ENCODE measurements at places on chromosomes 13 and 19.

- DNase-seq: peak; percentile 52
Observed at GRCh38 chr19:38685666-38686529, 38.4 kb downstream of the ACTN4 start.

GRCh38 chr19:19602713-19603324 is 15.7 kb downstream of the PBX4 start:
- no peak for DNase-seq

DNA sequence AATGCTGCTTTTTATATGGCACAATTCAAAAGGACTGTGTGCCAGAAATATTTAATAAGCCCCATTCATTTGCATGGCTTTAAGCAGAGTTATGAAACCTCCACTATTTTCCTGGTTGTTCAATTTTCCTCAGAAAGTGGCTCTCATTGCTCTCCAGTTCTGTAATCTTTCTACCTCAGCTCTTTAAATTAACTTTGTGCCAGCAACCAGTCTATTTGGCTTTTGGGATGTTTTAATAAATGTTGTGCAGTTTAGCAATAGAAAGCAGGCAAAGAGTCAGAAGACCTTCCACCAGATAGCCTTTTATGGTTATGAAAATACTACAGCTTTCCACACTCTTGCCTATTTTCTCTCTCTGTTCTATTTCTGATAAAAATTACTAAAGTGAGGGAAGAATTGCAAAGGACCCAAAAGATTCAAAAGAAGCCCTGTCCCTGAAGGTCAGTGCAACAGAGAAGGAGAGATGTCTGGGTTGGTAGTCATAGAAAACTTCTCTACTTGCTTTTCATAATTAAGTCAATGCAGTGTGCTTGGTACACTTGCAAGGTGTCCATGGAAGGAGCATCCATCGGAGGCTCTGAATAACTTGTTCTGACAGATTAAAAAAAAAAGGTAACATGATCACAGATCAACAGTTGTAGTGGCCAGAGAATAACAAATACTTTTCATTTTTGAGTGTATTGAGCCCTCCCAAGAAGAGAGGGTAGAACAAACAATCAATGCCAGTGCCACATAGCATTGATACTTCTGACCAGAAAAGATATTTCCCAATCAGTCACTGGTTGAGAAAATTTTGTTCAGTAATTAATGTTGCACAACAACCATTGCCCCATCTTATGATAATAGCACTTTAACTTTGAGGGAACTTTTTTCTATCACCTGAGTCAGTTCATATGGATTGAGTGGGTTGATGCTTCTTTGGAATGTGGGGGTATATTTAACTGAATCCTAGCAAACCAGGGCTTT is 48.4 kb upstream of the SPRY2 start:
- peak; percentile 61 for DNase-seq

DNA sequence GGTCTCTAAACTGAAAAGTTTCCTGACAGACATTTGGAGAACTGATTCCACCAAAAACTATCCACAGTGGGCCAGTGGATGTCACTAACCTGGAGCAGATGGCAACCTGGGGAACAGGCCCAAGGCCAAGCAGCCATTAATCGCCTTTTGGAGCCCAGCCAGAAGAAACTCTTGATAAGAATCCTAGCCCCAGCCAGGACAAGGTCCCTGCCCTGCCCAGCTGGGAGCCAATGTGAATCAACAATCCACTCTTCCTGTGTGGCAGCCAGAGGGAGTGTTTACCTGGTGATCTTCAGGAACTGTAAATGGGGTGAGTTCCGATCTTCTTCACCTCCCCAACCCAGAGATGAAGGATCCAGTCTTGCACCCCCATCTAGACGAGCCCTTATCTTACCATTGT is 14.5 kb upstream of the IGSF23 start:
- no peak for DNase-seq

Measured in cardiac muscle cell (in vitro differentiated cells and primary cell).